ENCODE measurements at places on chromosomes 2 and 18.

GRCh38 chr2:45826460-45826859 lies 175.0 kb downstream of the PRKCE start:
- DNase-seq, result no peak

- no peak for DNase-seq
Observed at GRCh38 chr2:151927501-151928221, 99.4 kb upstream of the ARL5A start.

DNA sequence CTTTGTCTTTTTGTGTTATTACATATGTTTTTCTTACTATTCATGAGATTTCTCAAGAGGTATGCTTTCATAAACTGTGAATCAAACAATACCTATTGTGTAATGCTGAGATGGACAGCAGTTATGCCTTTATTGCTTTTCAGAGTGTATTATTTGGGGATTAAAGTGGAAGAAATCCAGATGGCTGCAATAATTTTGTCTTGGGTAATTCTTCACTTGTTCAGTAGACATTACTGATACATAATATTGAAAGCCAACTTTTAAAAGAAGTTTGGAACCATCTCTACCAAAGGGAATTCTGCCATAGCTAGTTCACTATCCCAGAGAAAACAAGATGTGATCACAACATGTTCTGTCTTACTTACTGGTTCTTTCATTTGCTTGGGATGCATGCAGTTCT lies 253.4 kb upstream of the ZSWIM2 start:
- no peak for DNase-seq

GRCh38 chr2:174449033-174449432 lies 37.8 kb downstream of the GPR155 start:
- DNase-seq, result no peak

DNA sequence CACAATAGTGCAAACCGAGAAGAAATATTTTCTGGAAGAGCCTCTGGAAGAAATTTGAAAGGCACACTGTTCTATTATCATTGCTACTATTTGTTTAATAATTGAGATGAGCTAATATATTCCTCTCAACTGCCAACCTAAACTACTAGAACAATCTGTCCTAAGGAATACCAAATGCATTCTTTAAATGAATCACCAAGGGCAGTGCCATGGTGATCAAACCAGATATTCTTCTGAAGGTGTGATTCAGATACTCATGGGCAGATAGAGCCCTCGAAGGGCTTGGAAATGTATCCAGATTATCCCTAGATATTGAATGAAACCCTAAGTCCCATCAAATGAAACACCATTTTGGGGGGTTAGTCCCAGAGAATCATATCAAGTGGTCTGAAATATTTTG lies 76.6 kb downstream of the FIGN start:
- DNase-seq, result no peak

GRCh38 chr18:58105888-58106260 lies 61.8 kb downstream of the NEDD4L start:
- DNase-seq, result no peak

DNA sequence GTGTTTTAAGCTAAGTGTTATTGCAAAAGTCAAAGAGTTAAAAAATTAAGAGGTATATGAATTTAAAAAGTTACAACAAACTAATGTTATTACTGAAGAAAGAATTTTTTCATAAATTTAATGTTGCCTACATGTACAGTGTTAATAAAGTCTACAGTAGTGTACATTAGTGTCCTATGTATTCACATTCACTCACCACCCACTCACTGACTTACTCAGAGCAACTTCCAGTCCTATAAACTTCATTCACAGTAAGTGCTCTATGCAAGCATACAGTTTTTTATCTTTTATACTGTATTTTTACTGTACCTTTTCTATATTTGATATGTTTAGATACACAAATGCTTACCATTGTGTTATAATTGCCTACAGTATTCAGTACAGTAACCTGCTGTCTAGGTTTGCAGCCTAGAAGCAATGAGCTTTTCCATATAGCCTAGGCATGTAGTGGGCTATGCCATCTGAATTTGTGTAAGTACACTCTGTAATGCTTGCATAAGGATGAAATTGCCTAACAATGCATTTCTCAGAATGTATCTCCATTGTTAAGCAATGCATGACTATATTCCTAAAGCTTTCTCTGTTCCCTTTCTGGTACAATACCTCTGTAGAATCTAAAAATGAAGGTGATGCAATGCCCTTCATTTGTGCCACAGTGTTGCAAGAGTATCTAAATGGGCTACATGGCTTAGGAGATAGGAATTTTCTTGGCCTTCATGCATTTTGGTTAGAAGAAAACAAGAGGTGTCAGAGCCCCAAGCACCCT lies 370.8 kb upstream of the NT5C1B start:
- DNase-seq, result no peak

- DNase-seq, result peak; percentile 9
Observed at GRCh38 chr2:160406591-160407392, 86.8 kb downstream of the RBMS1 start.

DNA sequence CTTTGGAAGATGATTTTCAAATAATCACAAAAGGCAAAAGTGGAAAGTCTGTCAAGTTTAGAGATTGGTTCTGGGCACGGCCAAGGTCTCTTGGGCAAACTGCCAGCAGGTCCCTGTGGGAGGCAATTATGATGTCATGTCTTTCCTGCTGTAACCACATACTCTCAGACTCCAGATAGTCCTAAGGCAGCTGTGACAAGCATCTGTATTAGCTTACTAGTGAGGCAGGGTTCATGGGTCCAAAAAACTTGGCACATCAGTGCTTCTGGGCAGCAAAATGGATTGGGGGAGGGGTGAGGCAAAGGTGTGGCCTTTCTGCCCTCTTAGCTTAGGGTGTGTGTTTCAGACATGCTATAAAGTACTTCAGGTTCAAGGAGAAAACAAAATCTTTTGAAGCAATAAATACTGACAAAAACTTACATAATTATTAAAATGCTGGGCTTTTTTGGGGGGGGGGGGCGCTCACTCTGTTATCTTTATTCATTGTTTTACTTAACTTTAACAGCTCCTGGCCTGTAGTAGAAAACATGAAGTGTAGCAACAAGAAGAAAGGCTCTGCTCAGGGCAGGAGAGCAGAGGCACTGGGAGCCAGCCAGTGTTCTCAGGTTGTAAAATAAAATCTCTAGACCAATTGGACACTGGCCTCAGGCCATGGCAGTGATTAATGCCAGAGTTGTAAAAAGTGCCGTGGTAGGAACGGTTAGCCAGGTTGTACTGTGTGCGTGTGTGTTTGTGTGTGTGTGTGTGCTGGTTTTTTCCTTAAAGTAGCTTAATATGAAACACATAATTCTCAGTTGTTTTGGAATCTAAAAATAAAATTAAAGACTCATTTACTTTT lies 14.3 kb upstream of the TANC1 start:
- no peak for DNase-seq

GRCh38 chr2:158825021-158825420 lies 29.9 kb downstream of the DAPL1 start:
- DNase-seq, result no peak

- peak; percentile 77 for DNase-seq
Observed at GRCh38 chr2:20635675-20636584, 15.0 kb downstream of the HS1BP3 start.

GRCh38 chr2:159963700-159964099 lies 98.7 kb downstream of the PLA2R1 start:
- no peak for DNase-seq

- DNase-seq, result no peak
Observed at GRCh38 chr2:96789245-96789617, 26.8 kb upstream of the CNNM3 start.

- DNase-seq, result no peak
Observed at GRCh38 chr2:179824961-179825360, 36.5 kb downstream of the ZNF385B start.

DNA sequence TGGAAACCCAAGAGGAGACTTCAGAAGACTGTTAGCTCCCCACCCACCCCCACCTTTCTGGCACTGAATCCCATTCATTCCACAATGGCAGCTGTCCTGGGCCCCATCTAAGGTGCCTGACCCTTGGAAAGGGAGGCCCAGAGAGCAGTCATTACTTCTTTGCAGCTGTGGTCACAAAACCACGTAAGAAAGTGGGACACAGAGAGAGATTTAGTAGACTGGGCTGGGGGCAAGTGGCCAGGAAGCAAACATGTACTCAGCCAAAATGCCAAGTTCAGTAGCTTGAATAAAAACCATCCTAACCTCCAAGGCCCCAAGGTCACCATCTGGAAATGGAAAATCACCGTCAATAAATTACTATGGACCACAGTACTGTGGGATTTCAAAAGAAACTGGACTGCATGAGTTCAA lies 381.4 kb downstream of the TNS1 start:
- DNase-seq, result no peak

DNA sequence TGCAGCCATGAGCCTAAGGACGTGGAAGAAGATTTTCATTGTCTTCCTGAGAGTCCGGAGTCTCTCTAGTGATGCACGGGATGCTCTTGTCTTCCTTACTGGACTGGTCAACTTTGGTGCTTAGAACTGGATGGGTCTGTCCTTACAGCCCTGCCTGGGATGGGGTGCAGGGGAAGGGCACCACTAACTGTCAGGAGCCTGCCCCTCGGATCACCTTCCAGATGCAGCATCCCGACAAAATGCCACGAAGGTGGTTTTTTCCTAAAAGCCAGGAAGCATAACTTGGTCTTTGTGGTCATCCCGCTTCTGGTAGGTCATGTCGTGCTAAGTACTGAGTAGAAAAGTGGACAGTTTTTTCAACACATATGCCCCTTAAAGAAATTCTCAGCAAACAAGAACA lies 207.4 kb upstream of the TWIST2 start:
- no peak for DNase-seq

GRCh38 chr2:9897331-9897737 lies 54.1 kb downstream of the TAF1B start:
- DNase-seq, result no peak

- DNase-seq, result no peak
Observed at GRCh38 chr2:48605482-48606175, 12.0 kb upstream of the GTF2A1L start.

- no peak for DNase-seq
Observed at GRCh38 chr18:76643996-76644395, 149.0 kb upstream of the ZNF516 start.

- no peak for DNase-seq
Observed at GRCh38 chr18:29309366-29309765, 1132.4 kb upstream of the CDH2 start.

DNA sequence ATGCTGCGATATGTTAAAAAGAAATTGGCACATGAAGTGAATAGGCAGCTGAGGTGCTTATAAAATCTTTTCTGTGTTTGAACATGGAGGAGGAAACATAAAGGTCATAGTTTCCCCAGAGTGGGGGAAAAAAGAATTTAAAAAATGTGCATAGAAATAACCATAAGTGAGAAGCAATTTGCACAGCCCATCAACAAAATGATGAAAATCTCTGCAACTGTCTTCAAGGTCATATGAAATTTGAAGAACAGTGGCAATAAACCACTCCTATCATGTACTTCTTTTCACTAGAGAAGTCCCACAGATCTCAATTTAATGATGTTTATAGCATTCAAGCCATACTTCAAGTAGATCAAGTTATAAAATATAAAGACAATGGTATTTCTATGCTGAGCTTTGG lies 46.7 kb upstream of the ZNF804A start:
- DNase-seq, result no peak

DNA sequence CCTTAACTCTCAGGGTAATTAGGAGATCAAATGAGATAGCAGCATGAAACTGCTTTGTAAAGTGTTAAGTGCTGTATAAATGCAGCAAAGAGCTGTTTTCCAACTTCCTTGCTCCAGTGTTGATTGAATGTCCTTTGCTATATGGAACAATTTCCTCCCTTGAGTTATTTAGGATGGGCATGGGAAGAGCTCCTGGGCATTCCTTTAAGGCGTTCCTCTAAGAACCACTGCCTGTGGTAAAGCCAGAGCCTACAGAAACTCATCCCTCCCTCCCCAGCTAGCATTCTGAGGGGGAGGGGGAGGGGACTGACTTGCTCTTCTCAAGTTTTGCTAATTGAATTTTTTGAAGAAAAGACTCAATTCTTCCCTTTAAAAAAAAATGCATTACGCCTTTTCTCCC lies 1.4 kb downstream of the AKAIN1 start:
- no peak for DNase-seq

DNA sequence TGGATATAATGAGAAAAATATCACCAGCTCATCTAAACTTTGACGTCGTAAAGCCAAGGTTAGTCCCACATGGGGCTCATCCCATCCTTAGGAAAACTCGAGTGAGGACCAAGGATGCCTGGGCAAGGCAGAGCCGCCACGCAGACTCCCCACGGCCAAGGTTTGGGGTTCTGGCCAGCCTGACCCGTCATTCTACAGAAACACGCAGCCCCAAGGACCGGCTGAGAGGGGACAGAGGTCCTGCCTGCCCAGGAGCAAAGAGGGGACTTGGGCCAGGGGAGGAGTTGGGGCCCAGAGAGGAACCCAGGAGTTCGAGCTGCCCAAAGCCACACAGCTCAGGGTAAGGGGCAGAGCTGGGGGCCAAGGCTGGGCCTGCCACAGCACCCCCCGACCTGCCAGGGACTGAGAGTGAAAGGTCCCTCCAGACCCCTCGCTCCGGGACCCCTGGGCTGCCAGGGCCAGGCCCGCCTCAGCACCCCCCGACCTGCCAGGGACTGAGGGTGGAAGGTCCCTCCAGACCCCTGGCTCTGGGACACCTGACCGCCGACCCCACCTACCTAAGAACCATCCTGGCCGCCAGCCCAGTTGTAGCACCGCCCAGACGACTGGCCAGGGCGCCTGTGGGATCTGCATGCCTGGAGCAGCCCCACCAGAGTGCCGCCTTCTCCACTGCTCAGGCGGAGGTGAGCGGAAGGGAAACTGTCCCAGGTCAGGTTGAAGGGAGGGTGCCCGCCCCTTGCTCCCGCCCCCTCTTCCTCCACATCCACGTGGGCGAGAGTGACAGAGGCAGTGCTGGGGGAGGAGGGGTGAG lies at the start of gene PDCD1:
TSS of gene PDCD1 (minus strand) at position 689 of the 811 bp plus-strand sequence. CDS start at position 633, 56 bp downstream.
- peak; percentile 86 for DNase-seq

- DNase-seq, result no peak
Observed at GRCh38 chr2:174009488-174010223, 44.5 kb upstream of the SP3 start.

- DNase-seq, result no peak
Observed at GRCh38 chr2:231050018-231050901, 6.4 kb upstream of the PSMD1 start.

GRCh38 chr2:27754138-27754588 lies 17.4 kb upstream of the MRPL33 start:
- DNase-seq, result peak; percentile 34
